CD4-positive, alpha-beta T cell treated with Interleukin-10 for 1 hour (primary cell): ENCODE measurements at places on chromosomes 2 and 18.
A peak's percentile ranks its signal among the peaks of the same experiment; 100 is the strongest.

DNA sequence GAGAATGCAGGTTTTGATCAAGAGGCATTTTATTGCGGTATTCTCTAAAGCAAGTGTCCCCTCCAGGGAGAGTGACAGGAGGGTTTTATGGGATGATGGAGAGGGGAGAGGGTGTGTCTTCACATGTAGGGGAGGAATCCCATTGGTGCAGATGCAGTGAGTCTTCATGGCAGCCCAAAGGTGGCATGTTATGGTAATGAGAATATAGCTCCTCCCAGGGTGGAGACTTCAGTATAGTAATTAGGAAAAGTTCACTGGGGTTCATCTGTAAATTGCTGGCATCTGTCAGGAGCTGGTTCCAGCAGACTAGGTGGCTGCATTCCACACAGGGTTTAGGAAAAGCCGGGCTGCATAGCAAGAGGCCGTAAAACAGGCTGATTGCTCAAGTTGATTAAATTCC, 230.7 kb upstream of the CCDC68 start:
- DNase-seq, result no peak

DNA sequence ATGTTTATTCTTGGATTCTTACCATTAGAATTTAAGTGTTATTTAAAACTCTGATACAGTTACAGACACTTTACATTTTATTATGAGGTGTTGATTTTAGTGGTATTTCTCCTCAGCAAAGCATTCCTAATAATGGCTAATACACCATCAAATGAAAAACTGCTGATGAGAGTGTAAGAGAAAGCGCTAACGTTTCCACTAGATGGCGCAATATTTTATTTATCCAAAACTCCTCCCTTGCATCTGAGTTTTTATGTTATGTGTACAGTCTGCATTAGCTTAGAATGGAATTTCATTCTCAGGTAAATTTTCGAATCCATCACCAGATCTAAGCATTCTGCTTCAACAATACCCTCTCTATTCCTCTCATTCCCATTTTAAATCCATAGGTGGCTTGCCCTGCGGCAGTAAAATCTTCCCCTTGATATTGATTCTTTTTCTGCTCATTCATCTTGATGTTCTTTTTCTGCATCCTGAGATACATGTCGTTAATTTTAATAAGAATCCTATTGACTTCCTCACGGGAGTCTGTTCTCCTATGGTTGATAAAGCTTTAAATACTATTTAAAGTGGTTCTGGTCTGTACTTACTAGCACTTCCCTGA, 53.9 kb downstream of the PRKRA start:
- DNase-seq, result peak; percentile 54

DNA sequence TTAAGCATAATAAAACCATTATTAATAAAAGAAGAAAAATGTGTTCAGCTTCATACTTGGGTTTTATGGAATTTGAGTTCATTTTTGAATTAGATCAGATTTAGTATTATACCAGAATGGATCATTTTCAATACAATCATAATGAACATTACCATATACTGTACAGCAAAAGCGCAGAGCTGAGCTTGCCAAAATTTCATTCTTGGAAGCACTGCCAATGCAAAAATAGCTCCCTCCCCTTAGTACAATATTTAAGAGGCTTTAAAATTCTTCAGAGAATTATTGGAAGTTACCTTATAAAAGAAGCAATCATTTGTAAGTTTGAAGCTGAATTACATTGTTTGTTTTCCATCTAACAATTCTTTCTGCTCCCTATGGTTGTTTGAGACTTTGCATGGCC, 938.1 kb upstream of the SLC39A10 start:
- DNase-seq, result no peak

DNA sequence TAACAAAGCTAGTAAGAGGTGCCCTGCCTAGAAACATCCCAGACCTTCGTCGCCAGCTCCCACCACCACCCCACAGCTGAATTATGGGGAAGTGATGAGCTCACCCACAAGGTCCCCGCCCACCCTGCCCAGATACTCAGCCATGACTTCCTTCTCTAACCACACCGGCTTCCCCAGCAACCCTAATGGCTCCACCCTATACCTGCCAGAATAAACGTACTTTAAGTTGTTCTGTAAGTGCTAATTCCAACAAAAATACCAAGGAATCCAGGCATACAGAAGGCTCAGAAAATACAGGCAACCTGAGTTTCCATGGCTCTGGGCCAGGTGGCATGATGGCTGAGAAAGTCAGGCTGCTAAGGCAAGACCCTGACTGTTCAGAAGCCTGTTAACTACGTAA, 39.1 kb downstream of the TMEM163 start:
- peak; percentile 58 for DNase-seq

DNA sequence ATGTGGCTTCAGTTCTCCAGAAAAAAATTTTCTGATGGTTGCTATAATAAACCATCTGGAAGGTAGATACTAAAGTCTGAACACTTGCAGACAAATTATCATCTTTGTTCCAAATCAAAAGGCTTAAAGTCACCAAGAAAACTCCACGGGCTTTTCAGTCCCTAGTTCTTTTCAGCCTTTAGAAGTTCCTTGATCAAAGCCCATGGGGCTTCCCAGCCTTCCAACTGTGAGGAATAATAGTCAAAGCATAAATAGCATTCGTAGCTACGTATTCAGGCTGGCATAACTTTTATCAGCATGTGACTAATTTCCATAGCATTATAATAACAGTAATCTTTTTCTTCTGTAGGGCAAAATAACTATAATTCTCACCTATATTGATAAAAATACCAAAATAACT, 13.9 kb downstream of the SCG2 start:
- DNase-seq, result no peak

GRCh38 chr18:62545098-62545497, 22.3 kb downstream of the ZCCHC2 start:
- no peak for DNase-seq

GRCh38 chr18:31566576-31567306, 24.9 kb upstream of the TTR start:
- no peak for DNase-seq

- DNase-seq, result peak; percentile 11
Measured at GRCh38 chr18:27599202-27599829, 414.2 kb upstream of the CHST9 start.

GRCh38 chr2:675460-675859, 1.7 kb downstream of the TMEM18 start:
- no peak for DNase-seq
